BE2C (cell line): ENCODE measurements at places on chromosomes 3 and 15.

DNA sequence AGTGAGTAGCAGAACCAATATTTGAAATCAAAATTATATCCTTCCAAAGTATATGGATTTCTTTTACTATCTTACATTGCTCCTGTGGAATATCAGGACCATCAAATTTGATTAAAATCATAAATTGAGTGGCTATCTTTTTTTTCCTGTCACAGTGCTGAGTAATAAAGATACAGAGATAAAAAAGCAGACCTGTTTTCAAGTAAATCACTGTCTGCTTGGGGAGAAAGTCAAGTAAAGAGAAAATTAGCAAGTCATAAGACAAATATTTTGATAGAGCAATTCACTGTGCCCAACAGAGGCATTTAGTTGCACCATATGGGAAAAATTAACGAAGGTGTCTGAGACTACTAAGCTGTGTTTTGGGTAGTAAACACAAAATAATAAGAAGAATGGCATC is 933.7 kb downstream of the NTRK3 start:
- DNase-seq, result no peak

- no peak for DNase-seq
Observed at GRCh38 chr3:108298056-108298455, 1.7 kb downstream of the HHLA2 start.

- DNase-seq, result peak; percentile 94
Observed at GRCh38 chr15:40340740-40341400, at the start of gene CCDC9B. CCDC9B (minus strand) TSS chr15:40340939; CDS start chr15:40340819, 120 bp downstream.

DNA sequence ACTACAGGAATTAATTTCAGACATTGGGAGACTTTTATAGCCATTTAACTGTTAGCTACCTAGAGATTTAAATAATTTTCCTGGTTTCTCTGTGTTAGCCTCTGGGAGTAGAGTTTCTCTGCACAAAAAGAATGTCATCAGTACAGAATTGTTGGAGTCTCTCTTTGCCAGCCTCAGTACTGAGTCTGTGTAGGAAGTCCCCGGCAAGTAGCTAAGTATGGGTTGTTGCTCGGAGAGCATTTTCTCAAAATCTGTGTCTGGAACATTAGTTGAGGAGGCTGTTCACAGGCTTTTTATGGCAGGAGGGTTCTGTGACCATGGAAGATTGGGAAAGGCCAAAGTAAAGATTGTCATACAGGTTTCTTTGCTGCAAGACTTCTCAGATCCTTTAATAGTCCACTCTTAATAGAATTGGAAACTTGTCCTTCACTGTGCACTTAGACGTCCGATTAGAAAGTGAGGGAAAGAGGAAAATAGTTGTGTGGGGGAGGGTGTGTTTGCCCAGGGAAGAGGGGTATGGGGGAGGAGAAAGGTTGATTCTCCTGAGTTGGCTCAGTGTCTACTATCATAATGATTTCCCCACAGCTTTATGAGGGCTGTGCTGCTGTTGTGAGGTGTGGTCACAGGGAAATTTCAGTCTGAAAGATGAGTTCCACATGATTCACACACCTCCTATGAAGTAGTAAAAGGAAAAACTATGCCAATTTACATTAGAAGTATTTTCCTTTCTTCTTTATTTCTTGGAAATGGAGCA is 207.1 kb downstream of the PTPRG start:
- no peak for DNase-seq

DNA sequence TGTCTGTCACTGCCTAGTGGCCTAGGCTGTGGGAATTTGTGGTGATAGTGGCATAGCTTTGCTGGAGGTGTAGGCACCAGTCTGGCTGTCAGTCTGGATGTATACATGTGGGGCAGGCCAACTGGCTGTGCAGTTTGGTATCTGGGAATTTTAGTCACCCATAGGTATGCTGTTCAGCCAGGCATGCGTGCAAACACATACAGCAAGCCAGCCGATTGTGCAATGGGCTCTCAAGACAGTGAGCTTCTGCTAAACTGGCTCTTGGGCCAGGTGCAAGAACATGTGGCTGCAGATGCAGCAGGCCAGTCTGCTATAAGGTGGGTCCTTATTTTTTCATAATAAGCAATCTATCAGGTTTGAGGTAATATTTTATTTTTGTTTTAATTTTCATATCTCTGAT is 87.1 kb upstream of the PLSCR5 start:
- no peak for DNase-seq

GRCh38 chr15:52257734-52258062 is 37.9 kb downstream of the MYO5C start:
- DNase-seq, result peak; percentile 64

DNA sequence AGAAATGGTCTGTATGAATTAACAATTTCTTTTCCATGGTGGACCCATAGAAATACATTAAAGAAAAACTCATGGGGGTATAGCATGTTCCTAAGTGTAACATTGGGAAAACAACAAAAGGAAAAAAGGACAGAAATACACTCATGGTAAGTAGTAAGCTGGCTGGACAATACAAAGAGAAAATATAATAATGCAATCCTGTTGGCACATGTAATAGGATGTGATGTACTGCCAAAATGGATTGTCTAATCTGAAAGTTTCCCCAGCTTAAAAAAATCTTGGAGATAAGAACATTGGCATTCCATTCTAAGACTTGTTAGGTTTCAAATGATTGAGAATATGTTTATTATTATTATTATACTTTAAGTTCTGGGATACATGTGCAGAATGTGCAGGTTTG is 128.1 kb downstream of the MBNL1 start:
- DNase-seq, result no peak

DNA sequence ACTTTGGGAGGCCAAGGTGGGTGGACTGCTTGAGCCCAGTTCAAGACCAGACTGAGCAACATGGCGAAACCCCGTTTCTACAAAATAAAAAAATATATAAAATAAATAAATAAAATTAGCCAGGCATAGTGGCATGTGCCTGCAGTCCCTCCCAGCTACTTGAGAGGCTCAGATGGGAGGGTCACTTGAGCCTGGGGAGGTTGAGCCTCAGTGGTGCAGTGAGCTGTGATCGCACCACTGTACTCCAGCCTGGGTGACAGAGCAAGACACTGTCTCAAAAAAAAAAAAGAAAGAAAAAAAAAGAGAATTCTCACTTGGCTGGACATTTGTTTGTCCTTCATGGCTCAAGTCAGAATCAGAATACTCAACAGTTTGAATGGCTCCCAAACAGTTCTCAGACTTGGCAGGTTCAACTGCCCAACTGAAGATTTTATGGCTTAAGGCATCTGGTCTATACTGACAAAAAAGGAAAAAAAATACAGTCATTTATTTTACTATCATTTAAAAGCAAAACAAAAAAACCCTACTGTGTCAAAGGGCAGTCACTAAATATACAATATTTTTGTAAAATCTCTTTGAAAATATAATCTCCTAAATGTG is 106.6 kb downstream of the FBXL22 start:
- DNase-seq, result no peak

DNA sequence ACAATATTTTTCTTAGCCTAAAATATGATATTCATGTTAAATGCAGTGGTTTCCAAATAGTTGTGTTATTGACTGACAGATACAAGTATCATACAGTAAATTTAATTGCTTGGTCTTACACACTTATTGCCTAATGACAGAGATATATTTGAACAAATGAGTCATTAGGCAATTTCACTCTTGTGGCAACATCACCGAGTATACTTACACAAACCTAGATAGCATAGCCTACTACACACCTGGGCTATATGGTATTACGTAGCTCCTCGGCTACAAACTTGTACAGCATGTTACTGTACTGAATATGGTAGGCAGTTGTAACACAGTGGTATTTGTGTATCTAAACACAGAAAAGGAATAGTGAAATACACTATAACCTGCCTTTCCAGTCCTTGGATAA is 50.3 kb downstream of the SERPINI1 start:
- DNase-seq, result no peak
